ENCODE measurements at places on chromosomes 11 and 22.

GRCh38 chr22:43171019-43171491 is 15.9 kb downstream of the TTLL12 start:
- DNase-seq = no peak

DNA sequence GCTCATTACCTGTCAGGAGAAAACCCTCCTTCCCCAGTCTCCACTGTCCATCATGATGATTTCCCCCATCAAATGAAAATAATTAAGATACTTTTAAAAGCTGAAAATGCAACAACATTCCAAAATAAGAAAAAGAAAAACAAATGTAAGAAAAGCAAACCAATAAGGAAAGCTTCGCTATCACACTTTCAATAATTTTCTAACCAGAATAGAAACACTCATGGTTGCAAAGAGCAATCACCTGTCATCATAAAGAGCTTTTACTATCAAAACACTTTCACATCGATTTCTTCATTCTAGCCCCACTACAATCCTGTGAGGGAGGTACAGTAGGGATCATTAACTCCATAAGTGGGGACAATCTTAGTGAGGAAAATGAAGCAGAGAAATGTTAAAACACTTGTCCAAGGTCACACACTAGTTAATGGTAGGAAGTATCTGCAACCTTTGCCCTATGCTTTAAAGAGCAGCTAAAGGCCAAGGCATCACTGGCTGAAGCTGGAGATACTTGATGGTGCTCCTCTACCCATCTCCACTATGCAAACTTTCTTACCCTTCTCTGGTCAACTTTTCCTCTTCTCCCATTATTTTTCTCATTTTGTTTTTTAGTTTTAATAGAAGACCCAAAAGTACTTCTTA is 2.6 kb downstream of the RBM4B start:
- DNase-seq = no peak

GRCh38 chr22:46106279-46107022 is 43.9 kb upstream of the PPARA start:
- DNase-seq = no peak

DNA sequence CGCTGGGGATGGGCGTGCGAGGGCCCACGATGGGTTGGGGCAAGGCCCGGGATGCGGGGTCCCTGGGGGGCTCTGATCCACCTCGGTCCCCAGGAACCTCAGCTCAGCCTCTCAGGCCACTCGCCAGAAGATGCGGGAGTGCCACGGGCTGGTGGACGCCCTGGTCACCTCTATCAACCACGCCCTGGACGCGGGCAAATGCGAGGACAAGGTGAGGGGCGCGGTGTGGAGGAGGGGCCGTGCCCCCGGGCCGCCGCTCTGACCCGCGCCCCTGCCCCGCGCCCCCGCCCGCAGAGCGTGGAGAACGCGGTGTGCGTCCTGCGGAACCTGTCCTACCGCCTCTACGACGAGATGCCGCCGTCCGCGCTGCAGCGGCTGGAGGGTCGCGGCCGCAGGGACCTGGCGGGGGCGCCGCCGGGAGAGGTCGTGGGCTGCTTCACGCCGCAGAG is 6.3 kb downstream of the PKP3 start:
- DNase-seq = no peak

DNA sequence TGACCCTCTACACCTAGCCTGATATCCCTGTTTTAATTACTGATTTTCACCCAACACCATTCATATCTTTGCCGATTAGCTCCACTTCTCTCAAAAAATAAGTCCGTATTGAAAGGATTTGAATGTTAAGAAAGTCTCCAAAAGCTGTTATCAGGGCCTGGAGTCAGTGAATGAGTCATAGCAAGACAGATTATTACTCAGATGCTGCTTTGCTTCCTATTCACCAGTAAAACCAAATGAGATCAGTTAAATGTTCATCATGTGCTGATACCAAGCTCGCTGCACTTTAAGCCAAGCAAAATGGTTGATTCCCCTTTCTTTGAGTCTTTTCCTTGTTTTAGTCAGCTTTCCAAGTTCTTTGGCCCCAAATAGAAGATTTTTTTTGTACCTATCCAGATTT is 228.4 kb downstream of the FAT3 start:
- peak; percentile 22 for DNase-seq

DNA sequence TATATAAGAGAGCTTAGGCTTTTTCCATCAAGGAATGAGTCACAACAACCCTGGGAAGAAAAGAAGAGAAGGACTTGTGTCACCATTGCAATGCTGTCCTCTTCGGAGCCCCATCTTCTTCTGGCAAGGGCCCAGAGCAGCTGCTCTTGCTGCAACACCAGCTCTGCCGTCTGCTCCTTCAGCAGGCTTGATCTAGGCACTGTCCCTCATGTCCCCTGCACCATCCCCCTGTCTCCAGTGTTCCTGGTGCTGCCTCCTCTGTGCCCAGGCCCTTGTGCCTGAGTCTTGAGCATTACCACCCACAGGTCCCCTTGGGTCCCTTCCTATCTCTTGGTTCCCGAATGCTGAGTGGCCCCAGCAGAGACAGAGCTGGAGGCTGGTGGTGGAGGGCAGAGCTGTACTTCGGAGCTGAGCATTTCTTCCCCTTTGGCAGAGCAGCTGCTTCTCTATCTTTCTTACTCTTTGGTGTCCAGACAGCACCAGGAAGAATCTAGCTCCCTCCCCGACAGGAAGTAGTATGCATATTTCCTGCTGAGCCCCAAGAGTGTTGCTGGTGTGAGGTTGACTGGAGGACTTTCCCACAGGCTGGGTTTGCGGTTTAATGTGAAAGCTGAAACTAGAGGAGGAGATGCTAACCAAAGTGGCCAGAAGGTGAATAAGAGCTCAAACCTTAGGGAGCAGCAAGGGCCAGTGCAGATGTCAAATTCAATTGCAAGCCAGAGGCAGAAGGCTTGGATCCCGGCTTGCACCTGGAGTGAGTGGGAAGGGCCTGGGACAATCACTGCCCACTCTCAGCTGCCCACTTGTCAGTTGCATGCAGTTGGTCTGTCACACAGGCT is 27.8 kb downstream of the WEE1 start:
- no peak for DNase-seq

GRCh38 chr11:73176145-73176873 is 34.2 kb upstream of the FCHSD2 start:
- DNase-seq = no peak

- DNase-seq = no peak
Observed at GRCh38 chr22:26888887-26889286, 231.5 kb downstream of the MIAT start.

GRCh38 chr11:47087801-47088200 is 88.9 kb downstream of the ARFGAP2 start:
- no peak for DNase-seq

GRCh38 chr22:30459181-30460052 is 12.4 kb downstream of the SEC14L3 start:
- DNase-seq = no peak

DNA sequence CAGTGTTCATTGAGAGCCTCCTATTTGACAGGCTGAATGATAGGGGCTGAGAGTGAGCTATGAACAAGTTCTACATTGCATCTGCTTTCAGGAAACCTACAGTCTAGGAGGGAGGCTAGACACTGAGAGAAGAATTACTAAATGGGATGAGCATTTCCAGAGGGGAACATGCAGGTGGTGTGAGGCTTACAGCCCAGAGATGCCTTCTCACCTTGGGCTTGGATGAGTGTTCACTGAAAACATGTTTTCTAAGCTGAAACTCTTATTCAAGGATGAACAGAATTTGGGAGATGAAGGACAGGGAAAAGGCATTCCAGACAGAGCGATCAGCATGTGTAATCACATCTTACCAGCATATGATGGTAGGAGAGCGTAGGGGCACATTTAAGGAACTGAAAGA is 177.5 kb upstream of the E2F8 start:
- DNase-seq = no peak

DNA sequence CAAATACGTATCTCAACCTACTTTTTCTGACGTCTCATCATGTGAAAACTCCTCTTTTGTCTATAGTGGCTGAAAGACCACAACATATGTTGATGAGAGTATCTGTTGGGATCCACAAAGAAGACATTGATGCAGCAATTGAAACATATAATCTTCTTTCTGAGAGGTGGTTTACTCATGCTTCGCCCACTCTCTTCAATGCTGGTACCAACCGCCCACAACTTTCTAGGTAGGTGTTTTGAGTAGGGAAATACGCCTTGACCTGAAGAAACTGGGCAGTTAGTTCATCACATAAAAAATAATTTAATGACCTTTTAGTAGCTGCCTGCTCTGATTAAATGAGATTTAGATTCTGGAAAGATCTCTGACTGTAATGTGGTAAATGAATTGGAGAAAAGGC is 17.2 kb downstream of the RRM1 start:
- no peak for DNase-seq

DNA sequence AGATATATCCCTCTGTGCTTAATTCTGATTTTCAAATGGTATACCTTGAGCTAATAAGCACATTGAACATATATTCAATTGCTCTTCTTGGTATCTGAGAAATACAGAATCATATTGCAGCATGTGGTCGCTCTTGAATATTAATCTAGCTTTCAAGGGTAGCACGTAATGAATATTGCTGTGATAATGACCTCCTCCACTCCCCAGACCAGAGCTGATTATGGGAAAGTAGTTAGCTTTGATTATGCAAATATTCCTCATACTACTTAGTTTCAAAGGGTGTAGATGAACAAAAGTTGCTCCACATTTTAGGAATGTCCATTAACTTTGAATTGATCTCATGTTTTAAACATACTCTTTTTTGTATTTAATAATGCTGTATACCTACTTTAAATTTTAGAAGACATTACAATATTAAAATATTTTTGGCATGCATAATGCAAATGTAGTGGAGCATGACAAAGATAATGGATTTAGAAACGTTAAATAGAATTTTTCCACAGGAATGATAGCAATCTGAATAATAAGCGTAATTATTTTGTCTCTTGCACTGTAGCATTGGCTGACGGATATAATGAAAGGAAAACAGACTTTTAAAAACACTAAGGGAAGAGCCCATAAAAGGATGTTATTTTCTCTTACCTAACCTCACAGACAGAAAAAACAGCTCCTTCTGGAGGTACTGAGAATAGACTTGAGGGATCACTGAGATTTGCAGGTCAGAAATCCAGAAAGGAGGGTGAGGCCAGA is 27.2 kb downstream of the KBTBD3 start:
- DNase-seq = no peak

GRCh38 chr11:54558919-54559318 is 44.9 kb downstream of the OR4C46 start:
- no peak for DNase-seq

- DNase-seq = peak; percentile 43
Observed at GRCh38 chr11:112504056-112504455, 243.4 kb upstream of the PLET1 start.

DNA sequence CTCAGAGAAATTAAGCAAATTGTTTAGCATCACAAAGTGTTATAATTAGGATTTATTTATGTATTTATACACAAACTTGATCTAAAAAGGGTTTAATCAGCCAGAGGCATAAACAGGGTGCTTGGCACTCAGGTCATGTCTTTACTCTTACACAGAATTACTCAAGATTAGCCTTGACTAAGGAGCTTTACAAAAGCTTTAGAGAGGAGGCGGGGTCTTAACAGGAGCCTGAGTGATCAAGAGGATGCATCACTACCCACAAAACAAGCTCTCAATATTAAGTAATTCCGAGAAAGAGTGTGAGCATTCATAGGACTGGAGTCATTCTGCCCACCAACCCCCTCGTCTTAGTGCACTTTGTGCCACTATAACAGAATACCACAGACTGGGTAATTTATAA is 103.0 kb downstream of the SPATA19 start:
- DNase-seq = no peak

- no peak for DNase-seq
Observed at GRCh38 chr11:102807921-102808320, 10.0 kb upstream of the MMP1 start.

GRCh38 chr11:130241713-130242112 is 73.0 kb downstream of the ZBTB44 start:
- DNase-seq = no peak

GRCh38 chr22:29855611-29856181 is 17.6 kb upstream of the ASCC2 start:
- no peak for DNase-seq

- no peak for DNase-seq
Observed at GRCh38 chr11:69050592-69051380, 2.1 kb downstream of the TPCN2 start.

DNA sequence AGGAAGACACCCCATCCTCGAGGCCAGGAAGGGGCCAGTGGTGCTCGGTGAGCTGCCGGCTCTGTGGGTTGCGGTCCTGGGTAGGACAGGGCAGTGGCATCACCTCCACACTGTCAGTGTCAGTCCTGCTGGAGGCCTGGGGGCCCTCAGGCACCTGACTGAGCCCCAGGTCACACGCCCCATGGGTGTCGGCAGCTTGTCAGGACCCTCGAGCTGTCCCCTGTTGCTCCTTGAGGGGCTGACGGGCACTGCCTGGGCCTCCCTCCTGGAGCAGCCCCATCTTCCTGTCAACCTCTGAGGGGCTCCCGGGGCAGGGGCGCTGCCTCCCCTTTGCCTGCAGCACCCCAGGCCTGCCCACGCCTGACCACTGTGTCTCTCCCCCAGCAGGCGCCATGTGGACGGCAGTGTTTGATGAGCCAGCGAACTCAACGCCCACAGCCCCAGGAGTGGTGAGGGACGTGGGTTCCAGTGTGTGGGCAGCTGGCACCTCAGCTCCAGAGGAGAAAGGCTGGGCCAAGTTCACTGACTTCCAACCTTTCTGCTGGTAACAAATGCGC is 35.4 kb downstream of the SBF1 start:
- no peak for DNase-seq

DNA sequence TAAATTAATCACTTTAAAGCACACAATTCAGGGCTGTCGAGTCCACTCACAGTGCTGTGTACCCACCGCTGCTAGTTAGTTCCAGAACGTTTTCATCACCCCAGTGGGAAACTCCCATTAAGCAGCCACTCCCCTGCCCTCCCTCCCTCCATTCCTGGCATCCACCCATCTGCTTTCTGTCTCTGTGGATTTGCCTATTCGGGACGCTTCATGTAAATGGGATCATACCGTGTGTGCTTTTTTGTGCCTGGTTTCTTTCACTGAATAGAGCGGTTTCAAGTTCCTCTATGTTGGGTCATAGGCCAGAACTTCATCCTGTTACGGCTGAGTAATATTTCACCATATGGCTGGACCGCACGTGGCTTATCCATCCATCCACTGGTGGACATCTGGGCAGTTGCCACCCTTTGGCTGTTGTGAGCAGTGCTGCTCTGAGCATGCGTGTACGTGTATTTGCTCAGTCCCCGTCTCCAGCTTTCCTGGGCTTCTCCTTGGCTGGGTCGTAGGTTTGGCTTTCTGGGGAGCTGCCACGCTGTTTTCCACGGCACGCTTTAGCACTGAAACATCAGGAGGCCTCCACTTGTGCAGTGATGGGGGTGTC is 30.1 kb downstream of the ARHGAP8 start:
- no peak for DNase-seq

DNA sequence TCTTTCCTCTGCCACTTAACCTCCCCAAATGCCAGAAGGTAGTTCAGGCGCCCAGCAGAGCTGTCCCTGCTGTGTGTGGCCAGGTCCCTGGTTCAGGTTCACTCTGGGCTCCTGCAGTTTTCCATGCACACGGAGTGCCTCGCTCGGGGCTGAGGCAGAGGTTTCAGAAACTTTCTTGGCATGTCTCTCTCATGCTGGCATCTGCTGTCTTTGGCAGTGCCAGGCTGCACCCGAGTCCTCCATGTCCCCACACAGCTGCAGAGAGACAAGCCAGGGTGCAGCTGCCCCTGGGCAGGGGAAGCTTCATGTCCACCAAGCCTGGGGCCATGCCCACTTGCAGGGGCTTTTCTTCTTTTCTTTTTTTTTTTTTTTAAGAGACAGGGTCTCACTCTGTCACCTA is 7.0 kb upstream of the NEFH start:
- DNase-seq = no peak
